H7 (cell line): ENCODE measurements at places on chromosomes 13 and 19. TPM values are rescaled to one million over a fixed set of nuclear protein-coding genes. Genes with fewer than 3 reads are reported as not detected.

FXYD7 gene
- total RNA-seq: 1.3 and 1.8 TPM in 2 replicates

ITPKC gene
- 10.5 and 14.0 TPM in 2 replicates for total RNA-seq

FCGBP gene
- total RNA-seq: 0.10 and 0.22 TPM in 2 replicates

SPTBN4 gene
- 0.78 and 1.1 TPM in 2 replicates for total RNA-seq

LILRB4 gene
- not detected in 2 replicates for total RNA-seq

FAM216B gene
- not detected in 2 replicates for total RNA-seq

FGF9 gene
- 0.42 and 0.85 TPM in 2 replicates for total RNA-seq

ACP7 gene
- total RNA-seq: 0.14 TPM in 1 of 2 replicates, not detected in the other

IZUMO2 gene
- total RNA-seq: not detected in 2 replicates

- peak; percentile 40 for DNase-seq
Measured at GRCh38 chr13:112450904-112451240, 74.7 kb downstream of the SPACA7 start.

DNA sequence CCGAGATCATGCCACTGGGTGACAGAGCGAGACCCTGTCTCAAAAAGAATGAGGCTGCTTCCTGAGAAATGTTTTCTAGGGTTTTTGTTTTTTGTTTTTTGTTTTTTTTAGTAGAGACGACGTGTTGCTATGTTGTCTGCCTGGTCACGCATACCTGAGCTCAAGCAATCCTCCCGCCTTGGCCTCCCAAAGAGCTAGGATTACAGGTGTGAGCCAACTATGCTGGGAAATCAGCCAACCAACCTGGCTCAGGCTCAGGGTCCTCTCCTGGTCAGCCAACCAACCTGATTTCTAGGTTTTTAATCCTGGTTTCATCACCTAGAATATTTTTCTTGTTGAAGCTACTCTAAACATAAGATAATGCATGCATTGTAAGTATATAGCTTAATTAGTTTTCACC, 7.8 kb downstream of the DHX34 start:
- DNase-seq: no peak

- peak; percentile 73 for DNase-seq
Measured at GRCh38 chr19:2423915-2424685, 3.3 kb downstream of the TIMM13 start.

GRCh38 chr19:50368649-50369570, 3.5 kb upstream of the NAPSA start:
- peak; percentile 86 for DNase-seq

GRCh38 chr19:4816202-4816949, 15.1 kb downstream of the TICAM1 start:
- peak; percentile 52 for DNase-seq

GRCh38 chr13:111046590-111047141, 68.4 kb upstream of the ARHGEF7 start:
- DNase-seq: no peak

- no peak for DNase-seq
Measured at GRCh38 chr13:79312340-79312855, 93.7 kb downstream of the RBM26 start.

DNA sequence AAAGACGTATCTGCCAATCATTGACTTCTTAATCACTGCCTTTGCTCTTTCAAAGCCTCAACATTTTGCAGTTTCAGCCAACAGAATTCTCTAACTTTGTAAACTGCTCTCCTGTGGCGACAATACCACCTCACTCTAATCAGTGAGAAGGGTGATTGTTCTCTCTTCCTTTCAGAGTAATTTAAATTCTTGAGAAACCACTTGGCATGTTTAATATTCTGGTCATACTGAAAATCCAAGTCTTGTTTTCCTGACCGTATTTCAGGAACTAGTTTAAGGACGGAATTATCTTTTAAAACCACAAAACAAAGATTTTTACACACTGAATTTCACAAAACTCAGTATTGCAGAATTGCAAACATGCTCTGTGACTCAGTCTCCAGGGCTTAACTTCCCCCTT, 5.2 kb upstream of the CDC16 start:
- no peak for DNase-seq

GRCh38 chr19:3178973-3179738, 587 bp downstream of the S1PR4 start:
- DNase-seq: no peak

DNA sequence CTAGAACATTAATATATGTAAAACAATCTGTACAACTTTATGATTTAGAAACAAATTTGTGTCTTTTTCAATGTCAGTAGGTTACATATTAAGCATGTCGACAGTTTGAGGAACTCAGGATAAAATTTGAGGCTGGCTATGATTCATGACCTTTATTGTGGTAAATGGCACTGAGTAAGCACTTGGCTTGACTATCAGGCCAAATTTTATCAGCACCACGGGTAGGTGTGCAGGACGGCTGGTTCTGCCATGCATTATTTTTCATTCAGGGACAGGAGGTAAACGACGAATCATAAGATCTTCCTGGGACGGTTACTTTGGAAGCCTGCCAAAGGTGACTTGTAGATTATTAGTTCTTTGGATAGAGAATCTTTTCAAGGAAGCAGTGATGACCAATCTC, 19.9 kb upstream of the CYP4F8 start:
- no peak for DNase-seq

- DNase-seq: no peak
Measured at GRCh38 chr13:28610996-28611395, 47.9 kb upstream of the POMP start.

DNA sequence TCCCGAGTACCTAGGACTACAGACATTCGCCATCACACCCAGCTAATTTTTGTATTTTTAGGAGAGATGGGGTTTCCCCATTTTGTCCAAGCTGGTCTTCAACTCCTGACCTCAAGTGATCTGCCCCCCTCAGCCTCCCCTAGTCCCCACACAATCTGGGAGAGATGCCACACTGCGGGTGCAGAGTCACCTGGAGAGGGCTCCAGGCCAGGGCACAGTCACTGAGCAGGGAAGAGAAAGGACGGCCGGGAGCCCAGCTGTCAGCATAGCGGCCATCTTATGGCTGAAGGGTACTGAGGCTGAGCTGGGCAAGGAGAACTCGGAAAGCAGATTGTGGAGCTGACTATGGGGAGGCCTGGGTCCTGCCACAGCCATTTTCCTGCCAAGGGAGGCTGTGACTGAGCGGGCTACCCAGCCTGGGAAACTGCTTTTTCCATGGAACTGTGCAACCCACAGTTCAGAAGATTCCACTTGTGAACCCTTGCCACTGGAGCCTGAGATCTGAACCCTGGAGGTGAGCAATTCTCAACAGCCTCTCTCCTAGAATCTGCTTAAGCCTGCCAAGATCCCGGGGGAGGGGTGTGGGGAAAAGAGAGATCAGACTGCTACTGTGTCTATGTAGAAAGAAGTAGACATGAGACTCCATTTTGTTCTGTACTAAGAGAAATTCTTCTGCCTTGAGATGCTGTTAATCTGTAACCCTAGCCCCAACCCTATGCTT, 109.2 kb downstream of the ZNF486 start:
- no peak for DNase-seq

GRCh38 chr19:18601875-18602274, 4.7 kb downstream of the CRLF1 start:
- DNase-seq: peak; percentile 11

DNA sequence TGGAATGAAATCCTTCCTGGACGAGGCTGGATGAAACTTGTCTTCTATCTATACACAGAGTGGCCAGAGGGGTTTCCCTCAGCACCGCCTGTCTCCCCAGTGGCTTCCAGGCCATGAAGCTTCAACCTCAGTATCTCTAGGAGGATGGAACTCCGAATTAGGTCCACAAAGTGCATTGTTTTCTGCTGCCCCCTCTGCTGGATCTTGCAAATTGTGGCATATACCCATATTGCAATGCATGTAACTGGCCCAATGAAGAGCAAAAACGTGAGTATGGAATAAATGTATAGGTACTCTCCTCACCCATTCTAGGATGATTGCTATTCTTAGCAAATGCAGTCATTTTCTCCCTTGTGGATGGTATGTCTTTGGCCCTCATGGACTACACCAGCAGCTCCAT, 14.7 kb upstream of the LILRB4 start:
- no peak for DNase-seq

GRCh38 chr13:44903574-44903985, 85.7 kb downstream of the NUFIP1 start:
- DNase-seq: no peak

DNA sequence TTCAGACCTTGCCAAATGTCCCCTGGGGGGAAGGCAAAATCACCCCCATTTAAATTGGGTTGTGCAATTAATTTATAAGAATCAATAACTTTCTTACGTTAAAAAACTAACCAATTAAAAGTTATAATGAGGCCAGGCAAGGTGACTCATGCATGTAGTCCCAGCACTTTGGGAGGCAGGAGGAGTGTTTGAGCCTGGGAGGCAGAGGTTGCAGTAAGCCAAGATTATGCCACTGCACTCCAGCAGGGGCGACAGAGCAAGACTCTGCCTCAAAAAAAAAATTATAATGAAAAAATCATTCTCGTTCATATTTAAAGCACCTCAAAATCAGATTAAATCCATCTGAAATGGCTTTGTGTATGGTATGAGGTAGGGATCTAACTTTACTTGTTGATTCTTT, 18.4 kb upstream of the SIGLEC14 start:
- no peak for DNase-seq

DNA sequence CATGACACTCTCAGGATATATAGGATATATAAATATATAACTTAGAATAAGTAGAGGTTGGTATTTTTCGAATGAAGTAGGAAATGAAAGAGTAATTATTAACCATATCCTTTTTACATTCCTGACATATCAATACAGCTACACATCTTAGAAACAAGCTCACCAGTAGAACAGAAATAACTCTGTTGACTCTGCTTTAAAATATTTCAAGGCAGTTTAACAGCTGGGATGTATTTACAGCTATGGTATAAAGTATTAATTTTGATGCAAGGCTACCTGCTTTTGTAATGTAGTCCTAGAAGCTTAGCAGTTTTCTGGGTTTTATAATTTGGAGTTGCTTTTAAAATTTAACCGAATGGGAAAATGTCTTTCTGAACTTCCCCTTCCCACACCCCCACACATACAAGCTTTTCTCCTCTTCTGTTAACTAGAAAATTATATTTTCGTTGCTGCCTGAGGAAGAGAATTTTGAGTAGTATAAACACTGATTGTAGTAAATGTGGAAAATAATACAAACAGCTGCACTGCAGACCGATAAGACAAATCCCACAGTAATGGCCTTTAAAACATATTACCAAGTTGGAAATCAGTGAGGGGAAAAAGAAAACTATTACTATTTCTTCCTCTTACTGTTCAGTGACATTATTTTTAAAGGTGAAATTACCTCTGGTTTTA, 147.7 kb downstream of the GGACT start:
- DNase-seq: no peak

DNA sequence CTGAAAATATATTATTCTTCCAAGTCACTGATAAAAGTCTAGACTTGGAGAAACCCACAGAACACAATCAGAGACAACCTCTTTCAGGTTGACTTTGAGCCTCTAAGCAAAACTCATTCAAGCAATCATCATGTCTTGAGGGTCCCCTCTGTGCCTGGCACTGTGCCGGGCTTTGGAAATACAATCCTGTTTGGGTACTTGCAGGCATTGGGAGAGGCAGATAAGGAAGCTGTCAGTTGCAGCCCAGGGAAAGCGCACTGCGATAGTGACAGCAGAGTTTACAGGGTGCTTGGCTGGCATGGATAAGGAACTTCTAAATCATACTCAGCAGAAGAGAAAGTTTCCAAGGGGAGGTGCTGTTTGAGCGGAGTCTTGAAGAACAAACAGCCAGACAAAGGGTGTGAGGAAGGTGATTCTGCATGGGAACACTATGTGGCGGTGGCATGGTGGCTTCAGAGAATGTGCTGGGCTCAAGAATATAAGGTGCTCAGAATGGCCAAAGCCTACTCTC, 9.1 kb downstream of the SERP2 start:
- DNase-seq: no peak

GRCh38 chr13:32075170-32075851, 43.7 kb downstream of the FRY start:
- DNase-seq: no peak
